ENCODE measurements at places on chromosomes 6 and 20.
A peak's percentile ranks its signal among the peaks of the same experiment; 100 is the strongest.

GRCh38 chr6:127302728-127303660 lies 36.3 kb downstream of the RNF146 start:
- DNase-seq, result no peak
- no peak overlapping the region for H3K27ac ChIP-seq
- no peaks in the 10 kb centered on the region for H3K36me3 ChIP-seq
- H3K4me3 ChIP-seq, result no peak overlapping the region
- no peaks in the 10 kb centered on the region for H3K27me3 ChIP-seq
- peaks cover 21% of the 10 kb centered on the region for H3K4me1 ChIP-seq

- no peak for DNase-seq
- H3K27ac ChIP-seq, result no peak overlapping the region
- no peaks in the 10 kb centered on the region for H3K36me3 ChIP-seq
- H3K4me3 ChIP-seq, result no peak overlapping the region
- no peaks in the 10 kb centered on the region for H3K4me1 ChIP-seq
- H3K27me3 ChIP-seq, result no peaks in the 10 kb centered on the region
Observed at GRCh38 chr6:153436351-153436750, 305.3 kb upstream of the RGS17 start.

DNA sequence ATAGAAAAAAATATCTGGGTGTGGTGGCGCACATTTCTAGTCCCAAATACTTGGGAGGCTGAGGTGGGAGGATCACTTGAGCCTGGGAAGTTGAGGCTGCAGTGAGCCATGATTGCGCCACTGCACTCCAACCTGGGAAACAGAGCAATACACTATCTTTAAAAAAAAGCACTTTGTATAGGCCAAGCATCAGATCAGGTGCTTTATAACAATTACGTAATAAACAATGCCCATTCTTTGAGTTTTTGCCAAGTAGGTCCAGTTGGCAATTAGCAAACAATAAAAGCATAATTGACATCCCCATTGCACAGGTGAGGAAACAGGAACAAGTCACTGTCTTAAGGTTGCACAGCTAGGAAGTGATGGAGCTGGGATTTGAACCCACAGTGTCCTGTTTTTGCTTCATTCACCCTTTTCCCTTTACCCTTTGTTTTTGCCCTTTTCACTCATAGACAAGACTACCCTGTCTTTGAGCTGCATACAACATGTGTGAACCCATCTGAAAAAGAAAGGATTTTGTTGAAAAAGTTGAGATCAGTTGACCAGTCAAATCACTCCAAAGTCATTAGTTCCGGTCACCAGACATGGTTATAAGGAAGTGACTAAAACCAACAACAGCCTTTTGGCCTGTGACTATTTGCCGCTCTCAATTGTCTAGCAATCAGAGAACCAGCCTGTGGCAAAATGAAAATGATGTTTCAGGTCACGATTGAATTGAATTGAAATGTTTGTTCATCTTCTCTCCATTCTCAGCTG lies 303.6 kb downstream of the TFAP2C start:
- H3K27ac ChIP-seq, result no peak overlapping the region
- H3K4me1 ChIP-seq, result no peaks in the 10 kb centered on the region
- no peak overlapping the region for H3K4me3 ChIP-seq
- DNase-seq, result no peak

DNA sequence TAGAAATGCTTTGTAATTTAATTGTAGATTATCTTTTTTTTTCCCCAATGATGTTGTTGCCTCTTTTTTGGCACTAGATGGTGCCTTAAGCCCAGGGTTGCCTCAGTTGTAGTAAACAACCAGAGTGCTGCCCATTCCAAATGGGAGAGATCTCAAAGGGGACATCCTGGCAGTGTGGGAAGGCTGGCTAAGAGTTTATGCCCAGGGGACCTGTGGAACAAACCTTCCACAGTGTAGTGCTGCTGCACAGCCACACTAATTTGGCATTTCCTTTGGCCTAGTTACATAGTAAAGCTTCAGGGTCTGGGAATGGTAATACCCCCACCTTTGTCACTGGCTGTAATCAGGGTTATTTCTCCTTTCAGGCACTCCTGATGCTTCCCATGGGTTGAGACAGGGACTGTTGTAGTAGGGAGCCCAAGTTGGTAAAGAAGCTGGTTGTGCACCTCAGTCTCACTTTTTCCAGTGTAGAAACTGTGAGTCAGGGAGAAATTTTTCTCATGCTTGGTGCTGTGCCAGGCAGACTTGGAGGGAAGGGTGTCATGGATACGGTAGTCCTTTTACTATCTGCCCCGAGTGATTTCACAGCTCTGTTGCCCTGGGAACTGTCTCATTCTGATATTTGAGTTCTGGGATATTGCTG lies 177.8 kb upstream of the ECI2 start:
- DNase-seq, result peak; percentile 21
- H3K4me1 ChIP-seq, result peaks cover 7% of the 10 kb centered on the region
- H3K27me3 ChIP-seq, result no peaks in the 10 kb centered on the region
- H3K4me3 ChIP-seq, result peak overlapping the region; percentile 21
- H3K27ac ChIP-seq, result peak overlapping the region; percentile 73

DNA sequence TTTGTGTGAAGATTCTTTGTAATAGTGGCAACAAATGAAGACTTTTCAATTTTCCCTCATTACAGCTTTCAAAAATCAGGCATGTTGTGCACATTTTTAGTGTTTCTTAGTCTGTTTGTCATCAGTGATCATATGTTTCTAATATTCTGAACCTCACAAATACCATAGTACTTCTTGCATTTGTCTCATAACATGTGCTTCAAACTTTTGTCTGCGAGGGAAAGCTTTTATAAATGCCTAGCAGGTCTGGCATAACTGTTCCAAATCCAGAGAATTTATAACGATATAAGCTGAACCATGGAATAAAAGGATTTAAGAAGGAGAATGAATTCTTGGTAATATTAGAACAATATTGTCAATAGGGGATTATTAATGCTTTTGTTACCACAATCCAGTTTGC lies 670.2 kb downstream of the RFPL4B start:
- no peaks in the 10 kb centered on the region for H3K27me3 ChIP-seq
- no peak overlapping the region for H3K27ac ChIP-seq
- H3K4me1 ChIP-seq, result peaks cover 19% of the 10 kb centered on the region
- no peak overlapping the region for H3K4me3 ChIP-seq
- H3K36me3 ChIP-seq, result no peaks in the 10 kb centered on the region

- H3K4me3 ChIP-seq, result no peak overlapping the region
- H3K36me3 ChIP-seq, result no peaks in the 10 kb centered on the region
- no peak overlapping the region for H3K27ac ChIP-seq
- H3K4me1 ChIP-seq, result peaks cover 10% of the 10 kb centered on the region
- DNase-seq, result no peak
Observed at GRCh38 chr6:84280030-84280429, 52.6 kb upstream of the CEP162 start.

All from thoracic aorta (tissue), 2 donors.